Thyroid gland (tissue), 4 donors: ENCODE measurements at places on chromosomes 4 and X. TPM values are rescaled to one million over a fixed set of nuclear protein-coding genes. Genes with fewer than 3 reads are reported as not detected.

GAGE12F gene
- total RNA-seq, result not detected

CXorf49 gene
- not detected for total RNA-seq

BEX5 gene
- total RNA-seq, result 19.4 TPM

DNA sequence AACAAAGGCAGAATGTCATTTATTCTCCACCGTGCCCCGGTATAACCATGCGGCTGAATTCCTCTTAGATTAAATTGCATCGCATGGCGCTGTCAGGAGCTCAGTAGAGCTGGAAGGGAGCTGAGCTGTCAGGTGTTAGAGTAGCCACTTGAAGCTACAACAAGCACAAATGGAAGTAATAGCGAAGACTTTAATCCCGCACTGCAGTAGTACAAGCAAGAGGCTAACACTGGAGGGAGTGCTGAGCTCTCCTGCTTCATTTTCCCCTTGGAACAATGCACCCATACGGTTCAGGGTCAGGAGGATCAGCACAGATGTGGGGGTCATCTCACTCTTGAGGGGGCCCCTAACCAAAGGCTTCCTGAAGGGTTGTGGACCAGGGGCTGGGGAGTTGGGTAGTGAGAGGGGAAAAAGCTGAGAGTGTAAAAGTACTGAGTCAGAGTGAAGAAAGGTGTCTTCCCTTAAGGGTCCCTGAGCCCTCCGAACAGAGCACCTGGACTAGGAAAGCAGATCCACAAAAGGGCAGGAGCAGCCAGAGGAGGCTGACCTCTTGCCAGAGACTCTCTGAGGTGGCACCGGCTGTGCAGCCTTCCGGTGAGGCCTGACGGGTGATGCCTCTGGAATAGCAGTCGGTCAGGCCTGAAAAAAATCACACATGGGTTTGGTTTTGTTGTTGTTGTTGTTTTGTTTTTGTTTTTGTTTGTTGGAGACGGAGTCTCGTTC lies 36.0 kb upstream of the CBR4 start:
- H3K27ac ChIP-seq, result no peak overlapping the region
- no peaks in the 10 kb centered on the region for H3K36me3 ChIP-seq
- peaks cover 3% of the 10 kb centered on the region for H3K4me1 ChIP-seq
- DNase-seq, result peak; percentile 38
- no peak overlapping the region for H3K4me3 ChIP-seq

GRCh38 chr4:14855719-14856061 lies 146.6 kb upstream of the CPEB2 start:
- no peaks in the 10 kb centered on the region for H3K36me3 ChIP-seq
- no peak for DNase-seq
- H3K4me3 ChIP-seq, result no peak overlapping the region

GRCh38 chr4:48065587-48066052 lies 49.0 kb downstream of the NIPAL1 start:
- DNase-seq, result no peak
- no peaks in the 10 kb centered on the region for H3K36me3 ChIP-seq
- H3K27me3 ChIP-seq, result no peaks in the 10 kb centered on the region
- no peaks in the 10 kb centered on the region for H3K4me1 ChIP-seq
- H3K4me3 ChIP-seq, result no peak overlapping the region
- H3K27ac ChIP-seq, result no peak overlapping the region
